ENCODE measurements at places on chromosomes 13 and 19.

GRCh38 chr13:19861762-19862161 lies 1.7 kb downstream of the ZMYM5 start:
- ATAC-seq: no peak

GRCh38 chr19:15091918-15092753 lies 10.1 kb downstream of the OR1I1 start:
- ATAC-seq: peak; percentile 79

- ATAC-seq: peak; percentile 72
Observed at GRCh38 chr13:41696163-41697003, 239.0 kb downstream of the RGCC start.

DNA sequence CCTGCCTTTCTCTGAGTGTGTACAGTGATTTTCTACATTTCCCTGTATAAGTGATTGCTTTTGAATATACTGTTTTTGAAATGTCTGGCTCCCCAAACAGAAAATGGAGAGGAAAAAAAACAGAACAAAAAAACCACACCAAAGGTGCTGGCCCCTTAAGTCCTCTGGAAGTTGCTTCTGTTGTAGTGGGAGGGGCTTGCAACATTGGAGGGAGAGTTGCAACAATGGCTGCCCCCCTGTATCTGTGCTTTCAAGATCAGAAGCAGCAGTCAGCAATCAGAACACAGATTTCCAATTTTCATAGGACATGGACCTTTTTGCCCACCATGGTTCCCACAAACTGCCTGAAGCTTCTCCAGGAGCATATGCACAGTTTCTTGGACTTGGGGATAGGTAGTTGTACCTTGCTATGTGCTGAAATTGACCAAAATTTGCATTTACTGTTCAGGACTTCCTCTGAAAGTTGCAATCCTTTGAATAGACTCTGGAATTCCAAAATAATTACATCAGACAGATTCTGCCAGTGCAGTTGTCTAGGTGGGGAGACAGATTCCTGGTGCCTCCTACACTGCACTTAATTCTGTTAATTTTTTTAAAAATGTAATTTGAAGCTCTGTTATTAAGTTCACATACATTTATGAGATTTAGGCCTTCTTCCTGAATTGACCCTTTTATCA lies 13.8 kb downstream of the BIVM start:
- peak; percentile 31 for ATAC-seq

- peak; percentile 39 for ATAC-seq
Observed at GRCh38 chr13:46051968-46052318, 603 bp downstream of the ZC3H13 start.

GRCh38 chr13:74444864-74445479 lies 310.8 kb upstream of the KLF12 start:
- ATAC-seq: peak; percentile 73

- ATAC-seq: no peak
Observed at GRCh38 chr19:44455100-44455499, 6.8 kb upstream of the ZNF229 start.

- no peak for ATAC-seq
Observed at GRCh38 chr19:50264483-50265186, 61.2 kb downstream of the MYH14 start.

DNA sequence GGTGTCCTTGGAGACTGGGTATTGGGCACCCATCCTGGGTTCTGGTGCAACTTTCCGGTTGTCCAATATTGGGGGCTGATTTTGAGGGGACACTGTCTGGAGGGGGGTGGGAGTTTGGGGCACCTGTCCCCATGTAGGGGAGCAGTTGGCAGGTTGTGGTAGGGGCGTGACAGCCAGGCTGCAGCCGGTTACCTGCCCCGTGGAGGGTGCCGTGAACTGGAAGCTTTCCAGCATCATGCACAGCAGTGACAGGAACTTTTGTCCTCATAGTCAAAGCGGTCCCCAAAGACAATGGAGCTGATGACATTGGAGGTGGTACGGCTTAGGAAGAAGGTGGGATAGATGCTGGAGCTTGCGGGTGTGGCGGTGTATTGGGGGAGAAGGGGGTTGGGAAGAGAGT lies 34.3 kb downstream of the CYP2B6 start:
- no peak for ATAC-seq

- ATAC-seq: no peak
Observed at GRCh38 chr13:52383366-52383765, 22.6 kb downstream of the THSD1 start.

GRCh38 chr13:37636701-37637100 lies 38.1 kb upstream of the POSTN start:
- ATAC-seq: no peak

- ATAC-seq: no peak
Observed at GRCh38 chr13:110816500-110816899, 98.4 kb downstream of the ANKRD10 start.

DNA sequence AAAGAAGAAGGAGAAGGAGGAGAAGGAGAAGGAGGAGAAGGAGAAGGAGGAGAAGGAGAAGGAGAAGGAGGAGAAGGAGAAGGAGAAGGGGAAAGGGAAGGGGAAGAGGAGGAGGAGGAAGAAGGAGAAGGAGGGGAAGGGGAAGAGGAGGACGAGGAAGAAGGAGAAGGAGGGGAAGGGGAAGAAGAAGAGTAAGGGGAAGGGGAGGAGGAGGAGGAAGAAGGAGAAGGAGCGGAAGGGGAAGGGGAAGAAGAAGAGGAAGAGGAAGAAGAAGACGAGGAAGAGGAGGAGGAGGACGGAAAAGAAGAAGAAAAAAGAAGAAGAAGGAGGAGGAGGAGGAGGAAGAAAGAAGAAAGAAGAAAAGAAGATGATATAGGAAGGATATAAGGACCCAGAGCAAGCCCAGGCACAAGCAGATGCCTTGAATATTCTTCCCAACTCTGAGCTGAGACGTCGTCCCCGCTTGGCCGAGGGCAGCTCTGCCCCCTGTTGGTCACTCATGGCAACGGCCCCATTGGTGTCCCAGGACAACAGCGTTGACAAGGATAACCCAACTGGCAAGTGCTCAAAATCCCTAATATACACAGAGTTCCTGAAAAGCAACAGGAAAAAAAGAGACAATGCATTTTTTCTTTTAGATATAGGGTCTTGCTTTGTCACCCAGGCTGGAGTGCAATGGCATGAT lies 30.6 kb upstream of the IGSF23 start:
- ATAC-seq: peak; percentile 87

GRCh38 chr19:35316560-35316959 lies 12.4 kb upstream of the CD22 start:
- ATAC-seq: no peak

- no peak for ATAC-seq
Observed at GRCh38 chr19:29012457-29012856, 200.5 kb downstream of the UQCRFS1 start.

Measured in SK-N-SH treated with all-trans-retinoic acid at 6 μM for 48 hours (cell line).